ENCODE measurements at places on chromosomes 13 and 19. TPM values are rescaled to one million over a fixed set of nuclear protein-coding genes. Genes with fewer than 3 reads are reported as not detected.

- H3K4me1 ChIP-seq, result no peaks in the 10 kb centered on the region
- H3K36me3 ChIP-seq, result no peaks in the 10 kb centered on the region
- no peak overlapping the region for H3K4me3 ChIP-seq
- no peaks in the 10 kb centered on the region for H3K27me3 ChIP-seq
- no peak for DNase-seq
Observed at GRCh38 chr13:73413656-73414055, 354.9 kb downstream of the KLF5 start.

DNA sequence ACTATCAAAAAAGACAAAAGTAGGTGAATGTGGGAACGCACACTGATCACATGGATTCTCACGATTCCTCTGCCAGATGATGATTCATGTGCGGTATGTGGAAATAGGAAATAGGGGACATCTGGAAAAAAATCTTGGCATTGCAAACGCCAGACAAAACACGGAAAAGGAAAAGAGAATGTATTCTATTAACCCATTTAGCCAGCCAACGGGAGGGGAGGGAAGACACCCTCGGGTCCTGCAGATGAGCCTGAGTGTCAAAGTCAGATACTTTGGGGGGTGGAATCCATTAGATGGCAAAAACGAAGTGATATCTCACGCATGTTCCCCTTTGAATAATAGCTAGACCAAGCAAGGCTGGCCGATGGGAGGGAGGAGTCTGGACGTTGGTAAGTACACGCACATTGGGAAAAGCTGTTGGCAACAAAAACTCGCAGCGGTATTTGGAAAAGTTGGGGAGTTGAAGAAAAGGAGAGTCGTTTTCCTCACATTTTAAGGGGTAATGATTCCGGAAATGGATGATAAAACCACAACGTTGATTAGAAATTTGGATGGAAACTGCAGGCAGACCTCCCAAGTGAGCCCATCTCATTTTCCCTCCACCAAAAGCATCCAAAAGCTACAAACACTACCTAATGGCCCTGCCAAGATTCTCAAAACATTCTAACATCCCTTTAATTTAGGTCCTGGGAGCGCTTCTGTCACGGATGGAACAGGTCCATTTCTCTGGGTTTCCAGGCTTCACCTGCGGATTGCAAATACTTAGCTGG lies 73.6 kb downstream of the COL4A1 start:
- H3K27ac ChIP-seq, result no peak overlapping the region
- DNase-seq, result no peak
- no peak overlapping the region for H3K4me3 ChIP-seq
- H3K27me3 ChIP-seq, result no peaks in the 10 kb centered on the region

GRCh38 chr13:20394169-20394501 lies 131.5 kb downstream of the CRYL1 start:
- no peaks in the 10 kb centered on the region for H3K36me3 ChIP-seq
- DNase-seq, result no peak
- H3K4me3 ChIP-seq, result no peak overlapping the region
- H3K27ac ChIP-seq, result no peak overlapping the region

- peaks cover 41% of the 10 kb centered on the region for H3K4me1 ChIP-seq
- no peaks in the 10 kb centered on the region for H3K36me3 ChIP-seq
- H3K27ac ChIP-seq, result peak overlapping the region; percentile 5
- peak overlapping the region; percentile 71 for H3K4me3 ChIP-seq
- DNase-seq, result no peak
Observed at GRCh38 chr19:10961073-10961860, 437 bp downstream of the SMARCA4 start.

DNA sequence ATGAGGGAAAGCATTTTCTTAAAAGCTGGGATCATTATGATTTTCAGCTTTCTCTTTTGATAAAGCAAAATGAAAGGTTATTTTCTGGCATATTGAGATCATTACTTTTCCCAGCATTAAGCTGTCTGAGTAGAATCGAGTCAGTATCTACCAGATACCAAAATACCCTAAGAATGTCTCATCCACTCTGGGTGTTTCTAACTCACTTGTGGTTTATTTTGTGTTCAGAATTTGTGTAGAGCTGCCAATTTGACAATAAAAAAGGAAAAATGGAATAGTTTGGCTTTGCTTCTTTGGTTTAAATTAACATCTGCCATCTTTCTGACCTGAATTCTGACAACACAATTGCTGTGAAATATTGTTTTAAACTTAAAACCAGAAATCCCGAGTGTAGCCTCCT lies 438.7 kb upstream of the ARGLU1 start:
- H3K36me3 ChIP-seq, result no peaks in the 10 kb centered on the region
- no peaks in the 10 kb centered on the region for H3K27me3 ChIP-seq
- no peaks in the 10 kb centered on the region for H3K4me1 ChIP-seq
- H3K4me3 ChIP-seq, result no peak overlapping the region

Gene OR7G1
- not detected for total RNA-seq

Gene PRX
- total RNA-seq, result 3.7 TPM

GRCh38 chr19:23365222-23365621 lies 30.0 kb downstream of the ZNF91 start:
- no peak overlapping the region for H3K4me3 ChIP-seq
- no peaks in the 10 kb centered on the region for H3K27me3 ChIP-seq
- H3K36me3 ChIP-seq, result peaks cover 31% of the 10 kb centered on the region
- H3K27ac ChIP-seq, result no peak overlapping the region
- no peak for DNase-seq
- no peaks in the 10 kb centered on the region for H3K4me1 ChIP-seq

- H3K27ac ChIP-seq, result no peak overlapping the region
- no peaks in the 10 kb centered on the region for H3K36me3 ChIP-seq
- no peak overlapping the region for H3K4me3 ChIP-seq
- no peaks in the 10 kb centered on the region for H3K4me1 ChIP-seq
- no peak for DNase-seq
- H3K27me3 ChIP-seq, result no peaks in the 10 kb centered on the region
Observed at GRCh38 chr13:74466020-74466419, 331.8 kb upstream of the KLF12 start.

Gene MEIOSIN
- not detected for total RNA-seq

All from natural killer cell (primary cell).